Activated CD4-positive, alpha-beta T cell treated with anti-CD3 and anti-CD28 coated beads, Interleukin-2, Interleukin-6, amounts not matched to agents 100 ng/mL and 50 ng/mL, durations not matched to agents 16 hours and 8 hours (primary cell): ENCODE measurements at places on chromosomes 13 and 19.

- no peak for DNase-seq
Observed at GRCh38 chr13:112744168-112745021, 54.6 kb downstream of the ATP11A start.

- DNase-seq = no peak
Observed at GRCh38 chr13:28566891-28567290, 72.0 kb upstream of the FLT1 start.

- DNase-seq = no peak
Observed at GRCh38 chr19:1084024-1084868, 10.9 kb downstream of the POLR2E start.

GRCh38 chr13:100694722-100695508, 20.3 kb upstream of the TMTC4 start:
- DNase-seq = no peak

DNA sequence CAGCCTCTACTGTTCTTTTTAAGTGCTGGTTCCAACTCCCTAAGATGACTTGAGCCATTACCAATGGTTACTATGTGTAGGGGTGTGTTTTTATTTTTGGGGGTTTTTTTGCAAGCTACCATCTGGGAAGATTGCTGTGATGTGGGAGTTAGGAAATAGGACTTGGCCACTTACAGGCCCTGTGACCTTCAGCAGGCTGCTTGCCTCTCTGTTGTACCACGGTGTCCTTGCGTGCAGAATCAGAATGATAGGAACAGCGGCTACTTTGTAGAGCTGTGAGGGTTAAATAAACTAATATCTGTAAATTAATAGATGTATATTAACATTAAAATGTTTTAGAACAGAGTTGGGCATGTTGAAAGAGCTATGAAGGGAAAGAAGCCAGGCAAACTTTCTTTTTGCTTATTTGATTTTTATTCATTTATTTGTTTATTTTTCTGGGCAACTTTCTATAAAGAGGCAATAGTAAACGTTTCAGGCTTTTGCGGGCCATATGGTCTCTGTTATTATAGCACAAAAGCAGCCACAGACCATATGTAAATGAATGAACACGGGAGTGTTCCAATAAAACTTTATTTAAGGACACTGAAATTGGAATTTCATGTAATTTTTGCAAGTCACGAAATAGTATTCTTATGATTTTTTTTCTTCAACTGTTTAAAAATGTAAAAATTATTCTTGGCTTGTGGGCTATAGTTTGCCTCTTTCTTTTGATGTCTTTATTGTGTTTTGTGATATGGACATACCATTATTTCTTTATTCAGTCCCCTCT, 26.4 kb upstream of the EHD2 start:
- no peak for DNase-seq

- DNase-seq = no peak
Observed at GRCh38 chr19:40241809-40242384, 15.4 kb upstream of the CCNP start.

- DNase-seq = no peak
Observed at GRCh38 chr13:71814806-71815360, 52.1 kb downstream of the DACH1 start.

DNA sequence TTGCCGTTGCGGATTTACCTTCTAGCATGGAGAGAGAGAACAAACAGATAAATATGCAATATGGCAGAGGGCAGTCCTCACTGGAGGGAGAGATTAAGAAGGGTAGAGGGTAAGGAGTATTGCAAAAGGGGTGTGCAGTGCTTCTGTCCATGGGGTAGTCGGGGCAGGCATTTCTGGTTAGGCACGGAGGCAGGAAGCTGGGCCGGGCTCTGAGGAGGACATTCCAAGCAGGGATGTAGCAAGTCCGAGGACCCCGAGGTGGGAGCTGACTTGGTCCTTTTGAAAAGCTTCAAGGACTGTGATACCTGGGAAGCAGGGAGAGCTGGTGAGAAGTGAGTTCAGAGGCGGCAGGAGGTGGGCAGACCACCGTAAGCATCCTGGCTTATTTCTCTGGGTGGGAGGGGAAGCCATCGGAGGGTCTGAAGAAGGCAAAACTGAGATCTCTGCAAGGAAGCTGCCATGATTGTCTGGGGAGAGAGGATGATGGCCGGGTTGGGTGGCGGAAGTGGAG, 214.9 kb downstream of the FGF9 start:
- no peak for DNase-seq

DNA sequence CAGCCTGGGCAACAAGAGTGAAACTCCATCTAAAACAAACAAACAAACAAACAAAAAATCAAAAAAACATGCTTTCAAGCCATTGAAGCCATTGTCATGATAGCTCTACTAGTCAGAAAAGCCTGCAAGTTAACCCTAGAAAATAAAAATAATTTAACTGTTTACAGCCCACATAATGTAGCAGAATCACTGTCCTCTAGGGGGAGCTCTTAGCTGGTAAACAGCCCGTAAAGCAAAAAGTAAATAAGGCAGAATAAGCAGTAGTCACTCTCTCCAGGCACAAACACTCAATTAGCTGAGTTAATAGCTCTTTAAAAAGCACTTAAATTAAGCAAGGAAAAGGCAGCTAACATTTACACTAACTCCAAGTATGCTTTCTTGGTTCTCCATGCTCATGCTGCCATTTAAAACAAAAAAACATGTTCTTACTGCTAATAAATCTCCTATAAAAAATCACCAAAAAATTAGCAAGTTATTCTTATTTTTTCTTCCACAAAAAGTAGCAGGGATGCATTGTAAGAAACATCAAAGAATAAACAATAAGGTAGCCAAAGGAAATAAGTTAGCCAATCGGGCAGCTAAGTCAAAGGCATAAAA, 11.3 kb downstream of the LILRB4 start:
- DNase-seq = peak; percentile 64

- DNase-seq = no peak
Observed at GRCh38 chr19:58330458-58330857, 3.7 kb downstream of the ZSCAN22 start.

GRCh38 chr13:32247887-32248286, 67.3 kb downstream of the ZAR1L start:
- no peak for DNase-seq

DNA sequence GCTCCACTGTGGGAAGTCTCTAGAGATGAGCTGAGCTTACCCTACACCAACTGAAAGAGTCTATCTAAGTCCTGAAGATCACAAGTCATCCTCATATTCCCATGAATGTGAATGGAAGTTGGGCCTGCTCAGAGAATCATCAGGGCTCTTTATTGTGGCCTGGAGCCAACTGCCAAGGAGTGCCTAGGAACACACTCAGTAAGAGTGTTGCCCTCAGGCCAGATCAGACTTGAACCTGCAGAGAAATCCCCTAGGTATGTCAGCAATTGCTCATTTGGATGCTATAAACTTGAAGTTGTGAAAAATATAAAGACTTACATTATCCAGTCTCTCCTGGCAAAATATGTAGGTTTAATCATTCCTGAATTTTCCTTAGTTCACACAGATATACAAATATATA, 1070.2 kb downstream of the EFNB2 start:
- DNase-seq = no peak

- DNase-seq = peak; percentile 4
Observed at GRCh38 chr13:22076658-22077057, 405.8 kb downstream of the FGF9 start.

DNA sequence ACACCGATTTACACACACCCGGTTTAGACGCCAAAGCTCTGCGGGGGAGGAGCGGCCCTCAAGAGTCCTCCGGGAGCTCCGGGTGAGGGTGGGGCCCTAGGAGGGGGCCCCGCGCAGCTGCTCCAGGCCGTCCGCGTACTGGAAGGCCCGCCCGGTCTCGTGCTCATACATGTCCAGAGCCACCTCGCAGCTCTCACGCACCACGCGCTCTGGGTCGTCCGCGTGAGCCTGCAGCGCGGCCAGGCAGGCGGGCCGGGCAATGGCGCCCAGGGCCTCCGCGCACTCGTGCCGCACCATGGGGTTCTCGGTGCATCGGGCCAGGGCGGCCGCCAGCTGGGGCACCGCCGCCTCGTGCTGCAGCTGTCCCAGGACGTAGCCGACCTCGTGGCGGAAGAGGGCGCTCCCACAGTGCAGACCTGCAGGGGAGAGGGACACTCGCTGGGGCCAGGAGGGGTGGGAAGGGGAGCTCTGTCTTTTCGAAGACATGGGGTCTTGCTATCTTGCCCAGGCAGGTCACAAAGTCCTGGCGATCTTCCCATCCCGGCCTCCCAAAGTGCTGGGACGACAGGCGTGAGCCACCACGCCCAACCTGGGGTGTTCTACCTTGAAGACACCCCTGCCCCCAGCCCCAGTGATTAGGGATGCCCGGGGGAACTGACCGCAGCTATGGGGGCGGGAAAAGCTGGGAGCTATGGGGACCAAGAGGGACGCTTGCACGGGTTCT, 8.3 kb upstream of the SMIM44 start:
- DNase-seq = no peak

GRCh38 chr19:49421039-49421877, 2.0 kb downstream of the PTH2 start:
- peak; percentile 43 for DNase-seq
